ENCODE measurements at places on chromosomes 6 and 20.

DNA sequence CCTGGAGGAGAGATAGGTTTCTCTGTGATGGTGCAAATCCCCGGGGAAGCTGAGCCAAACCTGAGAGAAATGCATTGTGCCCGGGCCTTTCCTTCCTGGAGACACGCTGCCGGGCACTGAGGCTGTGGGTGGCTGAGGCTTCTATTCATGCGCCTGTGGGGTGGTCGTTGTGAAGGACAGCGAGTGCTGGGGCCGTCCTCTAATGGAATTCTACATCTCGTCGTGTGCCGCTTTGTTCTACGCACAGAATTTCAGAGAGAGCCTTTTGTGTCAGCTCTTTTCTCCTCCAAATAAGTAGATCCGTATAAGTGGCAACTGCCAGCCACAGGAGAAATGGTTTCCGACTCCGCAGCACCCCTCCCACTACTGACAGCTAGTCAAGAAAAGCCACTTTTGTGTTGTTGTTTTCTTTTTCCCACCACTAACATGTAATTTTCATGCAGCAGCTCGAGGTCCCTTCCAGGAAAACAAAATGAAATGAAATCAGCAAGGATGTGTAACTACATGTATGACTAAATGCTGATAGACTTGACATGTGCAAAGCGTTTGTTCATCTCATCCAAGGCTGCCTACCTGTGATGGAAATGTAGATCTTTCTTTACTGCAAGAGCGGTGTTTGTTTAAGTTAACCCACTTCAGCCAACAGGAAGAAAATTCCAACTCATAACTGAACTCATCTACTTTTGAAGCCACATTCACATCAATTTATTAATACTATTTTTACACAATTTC is 26.4 kb upstream of the PXDC1 start:
- DNase-seq, result no peak

GRCh38 chr6:39057251-39058155 is 8.9 kb downstream of the GLP1R start:
- DNase-seq, result no peak

GRCh38 chr6:16228043-16228442 is 10.3 kb upstream of the GMPR start:
- no peak for DNase-seq

GRCh38 chr6:36827261-36828079 is 11.8 kb downstream of the CPNE5 start:
- no peak for DNase-seq

GRCh38 chr6:5556011-5556410 is 294.7 kb downstream of the FARS2 start:
- no peak for DNase-seq

DNA sequence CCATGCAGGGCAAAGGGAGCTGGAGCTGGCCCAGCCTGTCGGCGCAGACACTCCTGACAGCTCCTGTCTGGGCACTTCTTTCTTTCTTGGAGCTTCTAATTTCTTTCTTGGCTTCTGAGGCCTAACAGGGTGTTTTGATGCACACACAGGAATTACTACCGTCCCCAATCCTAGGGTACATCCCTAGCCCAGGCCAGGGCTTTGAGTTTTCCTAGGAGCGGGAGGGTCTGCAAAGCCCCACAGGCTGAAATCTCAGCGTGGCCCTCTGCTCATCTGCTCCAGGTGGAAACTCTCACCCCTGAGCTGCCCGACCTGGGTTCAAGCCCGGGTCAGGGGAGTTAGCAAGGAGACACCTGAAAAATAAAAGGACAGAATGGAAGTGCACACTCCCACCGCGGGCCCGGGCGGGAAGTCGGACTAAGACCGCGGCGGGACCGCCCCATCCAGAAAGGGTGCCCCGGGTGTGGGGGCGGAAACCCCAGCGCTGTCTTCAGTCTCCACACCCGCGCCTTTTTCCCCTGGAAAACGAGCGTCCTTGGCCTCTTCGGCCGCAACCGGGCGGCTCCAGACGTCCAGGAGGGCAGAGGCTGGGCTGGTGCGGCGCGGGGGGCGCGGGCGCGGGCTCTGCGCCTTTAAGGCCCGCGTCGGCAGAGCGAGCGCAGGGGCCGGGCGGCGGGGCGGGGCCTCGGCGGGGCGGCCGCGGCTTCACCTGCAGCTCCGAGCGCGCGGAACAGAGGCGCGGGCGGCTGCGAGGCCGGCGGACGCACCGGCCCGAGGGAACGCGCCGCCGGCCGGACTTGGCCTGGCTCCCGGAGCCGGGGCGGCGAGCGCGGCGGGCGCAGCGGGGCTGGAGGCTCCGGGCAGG is at the start of gene CDH4:
Gene CDH4, plus strand, starts transcription at position 733 of the 865 bp plus-strand sequence.
- no peak for DNase-seq

DNA sequence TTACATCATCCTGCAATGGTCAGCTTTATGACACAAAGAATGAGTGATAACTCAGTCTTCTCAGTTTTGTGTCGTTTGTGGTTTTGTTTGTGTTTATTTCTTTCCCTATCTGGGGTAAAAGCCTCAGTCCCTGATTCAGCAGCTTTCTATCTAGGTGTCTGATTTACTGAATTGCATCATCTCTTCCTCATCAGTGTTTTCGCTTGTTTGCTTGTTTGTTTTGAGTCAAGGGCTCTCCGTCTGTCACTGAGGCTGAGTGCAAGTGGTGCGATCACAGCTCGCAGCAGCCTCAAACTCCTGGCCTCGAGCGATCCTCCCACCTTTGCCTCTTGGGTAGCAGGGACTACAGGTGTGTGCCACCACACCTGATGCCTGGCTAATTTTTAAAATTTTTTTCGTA is 548.9 kb downstream of the PRKN start:
- DNase-seq, result no peak

DNA sequence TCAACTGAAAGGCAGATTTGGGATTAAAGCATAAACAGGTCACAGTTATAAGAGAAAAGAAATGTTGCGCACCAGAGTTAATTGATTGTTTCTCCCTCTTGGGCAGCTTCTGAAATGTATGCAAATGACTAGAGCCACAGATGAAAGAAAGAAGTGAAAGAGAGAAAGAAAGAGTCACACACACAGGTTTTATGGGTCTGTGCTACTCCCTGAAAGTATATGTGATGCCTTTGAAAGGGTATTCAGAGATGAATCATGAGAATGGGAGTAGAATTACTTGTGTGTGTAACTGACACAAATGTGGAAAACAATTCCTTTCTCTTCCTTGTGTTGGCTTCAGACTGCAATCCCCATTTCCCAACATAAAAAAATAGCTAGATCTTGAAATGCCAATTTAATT is 196.9 kb downstream of the FOXA2 start:
- DNase-seq, result no peak

DNA sequence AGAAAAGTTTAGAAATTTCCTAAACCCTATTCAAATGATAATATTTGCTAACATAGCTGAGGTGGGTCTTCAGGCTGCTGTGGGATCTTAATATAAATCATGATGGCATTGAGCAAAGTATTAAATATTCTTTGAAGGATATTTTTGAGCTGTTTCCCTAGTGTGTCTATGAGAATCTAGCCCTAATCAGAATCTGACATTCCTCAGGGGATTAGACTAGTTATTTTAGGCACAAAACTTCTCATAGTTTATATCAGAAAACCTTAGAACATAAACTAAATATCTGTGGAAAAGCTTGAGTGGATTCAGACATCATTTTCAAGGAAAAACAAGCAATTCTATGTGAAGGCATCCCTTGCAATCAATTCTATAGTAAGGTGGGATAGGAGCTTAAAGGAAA is 594.5 kb downstream of the RFPL4B start:
- DNase-seq, result no peak

DNA sequence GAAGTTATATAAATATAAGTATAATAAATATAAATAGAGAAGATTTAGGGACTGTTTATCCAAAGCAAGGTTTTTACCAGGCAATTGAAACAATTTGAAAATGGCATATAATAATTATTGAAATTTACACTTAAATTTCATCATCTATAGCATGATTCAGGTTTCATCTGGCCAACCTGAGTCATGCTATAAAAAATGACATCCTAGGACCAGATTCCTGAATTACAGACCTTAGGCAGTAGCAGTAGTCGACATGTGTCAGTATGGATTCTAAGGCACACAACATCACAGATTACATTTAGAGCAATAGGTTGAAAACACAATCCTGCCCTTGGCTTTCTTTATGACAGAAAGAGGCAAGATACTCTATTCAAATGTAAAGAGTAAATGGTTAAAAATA is 592.3 kb downstream of the PHF3 start:
- DNase-seq, result no peak

DNA sequence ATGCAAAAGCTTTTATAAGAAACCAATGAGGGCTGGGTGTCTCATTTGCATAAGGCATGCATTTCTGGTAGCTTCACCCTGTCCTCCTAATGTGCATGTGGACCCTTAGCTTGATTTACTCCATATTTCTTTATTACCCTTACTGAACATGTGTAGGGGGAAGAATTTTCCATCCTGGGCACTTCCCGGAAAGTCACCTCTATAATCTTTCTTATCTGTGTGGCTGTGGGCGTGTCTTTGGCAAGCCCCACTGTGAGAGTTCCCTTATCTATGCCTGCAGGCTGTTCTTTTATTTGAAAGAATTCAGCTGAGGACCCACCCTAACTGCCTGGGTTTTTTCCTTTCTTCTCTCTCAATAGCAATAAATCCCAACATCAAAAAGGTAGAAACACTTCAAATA is 627.8 kb downstream of the DOK5 start:
- DNase-seq, result no peak

Measured in NCI-H1436 treated with DMSO at 0.1 percent for 48 hours (cell line).